ENCODE measurements at places on chromosomes 4 and X. TPM values are rescaled to one million over a fixed set of nuclear protein-coding genes. Genes with fewer than 3 reads are reported as not detected.

MAP3K15 gene
- total RNA-seq, result 0.22 TPM

MGARP gene
- not detected for total RNA-seq

MMRN1 gene
- 3,210 TPM for total RNA-seq

H2BW2 gene
- not detected for total RNA-seq

PRRG3 gene
- total RNA-seq, result not detected

SLC26A1 gene
- 0.22 TPM for total RNA-seq

MAGEA8 gene
- not detected for total RNA-seq

MTNR1A gene
- total RNA-seq, result not detected

All from dermis lymphatic vessel endothelial cell (primary cell).